ENCODE measurements at places on chromosomes 3 and 15. TPM values are rescaled to one million over a fixed set of nuclear protein-coding genes. Genes with fewer than 3 reads are reported as not detected.
A peak's percentile ranks its signal among the peaks of the same experiment; 100 is the strongest.

GRCh38 chr15:42665827-42666226 is 71.1 kb downstream of the CDAN1 start:
- no peak for DNase-seq

GRCh38 chr3:144873066-144873465 is 901.4 kb downstream of the DIPK2A start:
- DNase-seq: no peak

GRCh38 chr3:61638741-61639140 is 77.4 kb downstream of the PTPRG start:
- no peak for DNase-seq

- no peak for DNase-seq
Measured at GRCh38 chr3:176933704-176934103, 263.6 kb downstream of the TBL1XR1 start.

GRCh38 chr3:139425745-139426400 is 36.4 kb upstream of the COPB2 start:
- DNase-seq: no peak

DNA sequence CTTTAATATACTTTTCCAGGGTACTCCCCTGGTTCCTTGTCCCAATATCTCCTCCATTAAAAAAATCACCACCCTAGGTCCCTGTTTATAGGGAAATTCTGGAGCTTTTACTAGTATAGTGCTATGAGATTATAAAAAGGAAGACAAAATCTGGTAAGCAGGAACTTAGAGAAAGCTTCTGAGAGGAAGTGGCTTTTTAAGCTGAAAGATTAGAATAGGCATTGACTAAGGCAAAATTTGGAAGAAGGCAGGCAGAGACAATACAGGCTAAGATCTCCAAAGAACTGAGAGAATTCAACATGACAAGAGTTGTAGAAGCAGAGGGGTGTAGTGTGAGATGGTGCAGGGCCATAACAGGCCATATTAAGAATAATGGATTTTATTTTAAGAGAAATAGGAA is 25.8 kb downstream of the SGO1 start:
- no peak for DNase-seq

DNA sequence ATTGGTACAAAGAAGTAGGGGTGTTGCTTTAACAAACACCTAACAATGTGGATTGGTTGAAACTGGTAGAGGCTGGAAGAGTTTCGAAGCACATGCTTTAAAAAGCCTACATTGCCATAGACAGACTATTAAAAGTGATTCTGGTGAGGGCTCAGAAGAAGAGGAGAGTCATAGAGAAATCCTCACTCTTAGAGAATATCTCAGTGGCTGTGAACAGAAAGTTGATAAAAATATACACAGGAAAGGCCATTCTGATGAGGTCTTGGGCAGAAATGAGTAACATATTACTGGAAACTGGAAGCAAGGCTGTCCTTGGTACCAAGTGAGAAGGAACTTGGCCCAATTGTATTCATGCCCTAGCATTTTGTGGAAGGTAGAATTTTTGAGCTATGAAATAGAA is 173.7 kb upstream of the CRBN start:
- DNase-seq: no peak

DNA sequence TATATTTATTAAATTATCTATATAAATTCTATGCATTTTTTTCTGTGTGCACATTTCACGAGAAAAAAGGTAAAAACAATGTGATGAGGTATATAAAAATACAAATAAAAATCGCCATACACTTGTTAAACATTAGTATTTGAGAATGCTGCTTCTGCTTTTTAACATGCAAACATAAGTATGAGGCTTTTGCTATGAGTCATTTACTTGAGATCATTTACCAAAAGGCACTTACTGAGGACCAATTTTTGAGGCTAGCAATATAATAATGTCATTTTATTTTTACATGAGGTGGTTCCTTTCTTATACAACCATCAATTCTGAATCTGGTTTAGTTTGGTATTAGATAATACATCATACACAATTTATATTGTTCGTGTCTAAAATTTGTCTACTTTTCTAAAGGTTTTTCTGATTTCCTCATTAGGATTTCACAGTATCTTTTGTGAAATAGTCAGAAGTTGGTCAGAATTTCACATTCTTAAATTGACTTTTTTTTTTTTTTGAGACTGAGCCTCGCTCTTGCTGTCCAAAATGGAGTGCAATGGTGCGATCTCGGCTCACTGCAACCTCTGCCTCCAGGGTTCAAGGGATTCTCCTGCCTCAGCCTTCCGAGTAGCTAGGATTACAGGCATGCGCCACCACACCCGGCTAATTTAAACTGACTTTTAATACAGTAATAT is 25.6 kb downstream of the DCUN1D1 start:
- DNase-seq: no peak

GRCh38 chr3:46675843-46676567 is 17.5 kb downstream of the ALS2CL start:
- no peak for DNase-seq

- DNase-seq: no peak
Measured at GRCh38 chr3:29271475-29271874, 9.4 kb upstream of the RBMS3 start.

- no peak for DNase-seq
Measured at GRCh38 chr3:32366638-32367397, 24.8 kb upstream of the CMTM7 start.

DNA sequence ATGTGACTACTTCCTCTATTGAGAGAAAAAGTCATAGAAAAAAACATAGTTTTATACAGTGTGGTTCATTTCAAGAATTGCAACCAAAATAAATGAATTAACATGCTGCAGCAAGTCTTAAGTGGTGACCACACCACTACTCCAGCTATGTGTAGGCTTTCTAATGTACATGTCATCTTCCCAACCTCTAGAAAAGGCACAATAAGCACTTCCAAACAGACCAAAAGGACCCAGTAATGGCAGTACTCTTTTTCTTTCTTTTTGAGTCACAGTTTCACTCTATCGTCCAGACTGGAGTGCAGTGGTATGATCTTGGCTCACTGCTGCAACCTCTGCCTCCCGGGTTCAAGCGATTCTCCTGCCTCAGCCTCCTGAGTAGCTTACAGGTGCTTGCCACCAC is 219.3 kb upstream of the KBTBD8 start:
- DNase-seq: no peak

GRCh38 chr15:64782751-64783150 is 7.4 kb upstream of the RBPMS2 start:
- DNase-seq: no peak

- no peak for DNase-seq
Measured at GRCh38 chr15:81843226-81843625, 202.6 kb downstream of the MEX3B start.

DNA sequence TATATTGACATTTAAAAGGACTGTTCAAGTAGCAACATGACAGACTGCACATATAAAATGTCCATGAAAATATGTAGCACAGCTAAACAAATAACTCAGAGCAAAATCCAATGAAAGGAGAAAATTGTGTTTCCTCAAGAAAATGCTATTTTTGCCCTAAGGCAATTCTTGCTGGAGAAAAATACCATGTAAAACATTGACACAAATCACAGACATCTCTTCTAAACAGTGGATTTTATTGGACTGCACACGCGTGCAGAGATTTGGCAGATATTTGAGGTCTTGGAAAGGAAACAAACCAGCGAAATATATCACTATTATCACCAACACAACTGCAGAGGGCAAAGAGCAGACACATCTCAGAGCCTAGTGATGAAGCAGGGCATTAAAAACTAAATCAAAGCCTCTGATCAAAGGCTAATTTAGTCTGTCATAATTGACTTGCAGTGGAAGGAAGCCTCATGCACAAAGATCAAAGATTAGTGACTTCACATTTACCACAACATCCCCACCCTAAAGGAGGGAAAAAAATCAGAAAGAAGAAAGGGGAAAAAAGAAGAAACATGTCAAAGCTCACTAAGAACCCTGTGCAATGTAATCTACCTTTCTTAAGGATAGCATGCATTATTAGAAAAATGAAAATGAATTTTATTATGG is 52.4 kb downstream of the CHL1 start:
- no peak for DNase-seq

GRCh38 chr15:60563539-60564404 is 84.8 kb upstream of the ICE2 start:
- DNase-seq: no peak

- DNase-seq: peak; percentile 90
Measured at GRCh38 chr3:143001034-143001368, 369 bp upstream of the U2SURP start.

DNA sequence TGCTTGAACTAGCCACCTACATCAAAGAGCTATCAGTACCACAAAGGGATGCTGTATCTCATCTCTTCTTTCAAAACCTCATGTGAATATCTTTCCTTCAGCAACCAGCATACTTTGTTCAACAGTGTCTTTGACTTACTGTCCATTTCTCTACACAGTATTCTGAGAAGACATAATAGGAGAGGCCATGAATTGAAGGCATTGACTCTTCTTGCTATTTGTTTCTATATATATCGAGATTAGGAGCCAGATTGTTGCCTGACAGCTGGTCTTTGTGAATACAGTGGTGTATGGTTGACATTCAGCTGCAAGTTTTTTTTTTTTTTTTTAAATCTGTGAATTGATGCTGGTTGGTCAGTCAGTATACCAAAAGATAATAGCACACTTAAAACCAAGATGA is 12.1 kb upstream of the CSRNP1 start:
- no peak for DNase-seq

GRCh38 chr3:72888546-72889309 is 882 bp downstream of the GXYLT2 start:
- no peak for DNase-seq

DNA sequence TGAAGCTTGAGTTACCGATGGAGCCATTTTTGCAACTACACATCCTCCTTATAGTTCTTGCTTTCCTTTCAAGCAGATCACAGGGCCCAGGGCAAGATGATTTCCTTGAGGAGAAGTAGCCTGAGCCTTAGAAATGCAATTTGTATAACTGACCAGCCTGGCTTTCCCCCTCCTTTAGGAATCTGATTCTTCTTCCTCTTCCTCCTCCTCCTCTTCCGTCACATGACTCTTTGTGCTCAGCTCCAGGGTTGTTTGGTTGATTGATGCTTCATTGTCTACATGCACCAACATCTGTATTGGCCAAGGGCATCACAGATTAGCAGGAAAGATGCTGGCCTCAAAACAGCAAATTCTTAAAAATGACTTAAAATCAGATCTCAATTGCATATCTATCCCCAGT is 3.3 kb downstream of the SNAPC5 start:
- DNase-seq: no peak

- DNase-seq: no peak
Measured at GRCh38 chr3:25817638-25818037, 27.7 kb downstream of the OXSM start.

GRCh38 chr3:189630767-189631372 is 319 bp upstream of the TP63 start:
- no peak for DNase-seq

- DNase-seq: no peak
Measured at GRCh38 chr15:62021991-62022600, 38.2 kb downstream of the VPS13C start.

GRCh38 chr3:56908004-56908403 is 106.3 kb upstream of the ARHGEF3 start:
- DNase-seq: no peak

GRCh38 chr3:10437995-10438901 is 67.1 kb downstream of the ATP2B2 start:
- DNase-seq: no peak

- no peak for DNase-seq
Measured at GRCh38 chr3:128112357-128112968, 11.1 kb downstream of the RUVBL1 start.

Gene LCTL
- not detected for total RNA-seq

Gene CCR5
- total RNA-seq: 1.7 TPM

Gene CLSTN2
- total RNA-seq: 44.1 TPM

Gene RETNLB
- total RNA-seq: not detected

Gene ITIH1
- not detected for total RNA-seq

Gene ISL2
- total RNA-seq: 0.67 TPM

Gene TRIM42
- total RNA-seq: not detected

Gene CAMKV
- total RNA-seq: not detected

Gene ITGA11
- total RNA-seq: 4.5 TPM

Gene CX3CR1
- 0.42 TPM for total RNA-seq

Gene OR5K2
- not detected for total RNA-seq

Data from mesenteric fat pad (tissue), 1 donor.